Left lobe of liver (tissue), 2 donors: ENCODE measurements at places on chromosomes 6 and 20.

- DNase-seq = no peak
These were observed 997.4 kb downstream of the HACE1 start for GRCh38 chr6:103862297-103862696.

DNA sequence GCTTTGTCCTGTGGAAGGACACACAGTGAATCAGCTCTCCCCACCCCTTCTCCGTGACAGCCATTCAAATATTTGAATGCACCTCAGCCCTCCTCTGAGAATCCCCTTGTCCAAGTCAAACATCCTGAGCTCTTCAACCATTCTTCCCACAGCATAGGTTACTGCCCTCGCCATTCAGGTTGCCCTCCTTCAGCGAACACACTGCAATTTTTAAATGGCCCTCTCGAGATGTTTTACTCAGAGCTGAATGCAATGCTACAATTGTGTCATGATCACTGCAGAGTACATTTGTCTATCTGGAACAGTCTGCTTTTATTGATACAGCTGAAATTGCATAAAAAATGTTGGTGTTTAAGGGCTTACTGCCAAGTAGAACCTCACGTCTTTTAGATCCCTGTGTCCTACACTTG is 48.9 kb downstream of the SLC2A12 start:
- no peak for DNase-seq

DNA sequence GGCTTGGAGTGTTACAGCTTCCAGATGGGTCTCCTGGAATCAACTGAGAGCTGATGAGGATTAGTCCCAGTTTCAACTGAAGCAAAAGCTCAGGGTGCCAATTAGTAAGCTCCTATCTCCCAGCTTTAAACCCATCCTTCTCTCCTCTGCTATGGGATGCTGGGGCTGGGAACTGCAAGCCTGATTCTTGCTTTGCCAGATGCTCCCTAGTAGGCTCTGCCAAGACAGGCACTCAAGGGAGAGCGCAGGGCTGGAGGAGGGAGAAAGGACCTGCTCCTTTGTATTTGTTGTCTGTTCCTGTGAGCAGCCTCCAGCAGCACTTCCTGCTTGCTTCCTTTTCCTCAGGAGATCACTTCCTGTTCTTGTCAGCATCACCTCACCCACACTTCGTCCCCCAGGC is 309.7 kb downstream of the KIF16B start:
- no peak for DNase-seq

DNA sequence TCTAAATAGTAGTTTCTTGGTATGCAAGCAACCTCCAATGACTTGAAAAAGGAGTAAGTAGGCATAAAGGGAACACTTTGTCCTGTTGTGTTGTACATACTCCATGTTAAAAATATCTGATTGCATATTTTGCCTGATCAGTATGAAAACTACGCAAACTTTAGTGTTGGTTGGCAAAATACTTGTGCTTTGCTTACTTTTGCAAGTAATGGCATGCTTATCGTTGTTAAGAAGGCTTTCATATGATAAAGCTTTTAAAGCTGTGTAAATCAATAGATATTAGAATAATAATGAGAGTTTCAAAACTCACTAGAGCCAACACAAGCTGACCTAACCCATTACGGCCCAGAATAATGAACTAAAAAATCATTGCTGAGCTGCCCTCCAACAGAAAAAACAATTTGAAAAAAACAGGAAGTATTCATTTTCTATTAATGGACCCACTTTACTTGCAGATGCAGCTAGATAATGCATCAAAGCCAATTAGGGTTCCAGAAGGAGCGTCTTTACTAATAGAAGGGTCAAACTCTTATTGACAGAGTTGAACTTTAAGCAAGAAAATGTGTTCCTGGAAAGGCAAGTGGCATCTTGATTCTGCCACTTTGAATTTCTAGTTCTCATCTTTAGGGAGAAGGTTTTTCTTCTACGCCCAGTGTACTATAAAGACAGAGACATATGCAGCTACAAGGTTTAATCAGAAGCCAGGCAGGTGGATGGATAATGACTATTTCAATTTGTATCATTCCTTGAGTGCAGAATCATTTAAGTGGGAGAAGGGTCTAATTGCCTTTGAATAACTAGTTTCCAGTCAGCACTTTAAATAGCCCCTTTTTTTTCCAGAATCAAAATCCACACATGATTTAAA is 82.2 kb downstream of the SNAP25 start:
- DNase-seq = no peak

- no peak for DNase-seq
These were observed 114.9 kb upstream of the ADGRF1 start for GRCh38 chr6:47157063-47157462.

GRCh38 chr6:40340957-40341356 is 246.2 kb downstream of the LRFN2 start:
- DNase-seq = peak; percentile 32

DNA sequence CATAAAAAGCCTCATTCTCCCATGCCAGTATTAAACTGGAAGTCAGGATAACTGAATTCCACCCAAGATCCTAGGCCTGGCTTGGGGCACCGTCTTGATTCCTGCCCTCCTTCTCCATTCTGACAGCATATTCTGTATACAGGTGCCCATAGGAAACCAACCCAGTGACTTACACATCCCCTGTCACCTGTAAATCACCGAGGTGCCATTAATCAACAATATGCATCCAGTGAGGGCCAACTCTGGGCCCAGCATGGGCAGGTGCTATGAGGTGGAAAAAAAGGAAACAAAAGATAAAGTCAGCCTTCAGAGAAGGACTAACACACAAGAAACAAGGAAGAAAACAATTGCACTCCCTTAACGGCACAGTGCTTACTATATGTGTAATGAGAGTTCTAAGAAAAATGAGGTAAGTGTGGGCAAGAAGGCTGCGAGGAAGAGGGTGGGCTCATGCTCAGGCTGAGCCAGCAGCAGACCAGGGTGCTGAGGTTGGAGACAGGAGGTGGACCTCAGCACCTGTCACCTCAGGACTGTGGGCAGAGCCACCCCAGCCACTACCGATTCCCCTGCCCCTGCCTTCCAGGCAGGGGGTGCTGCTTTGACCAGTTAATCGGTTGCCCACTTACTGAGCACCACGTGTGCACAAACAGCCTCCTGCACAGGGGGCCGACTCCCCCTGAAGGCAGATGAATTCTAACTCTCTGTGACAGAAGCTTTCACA is 105.9 kb downstream of the TRERF1 start:
- DNase-seq = no peak

- peak; percentile 80 for DNase-seq
These were observed at the start of gene SLC22A3 for GRCh38 chr6:160348223-160349019. Gene SLC22A3 (plus strand): TSS chr6:160348378. CDS start chr6:160348420, 42 bp downstream.

GRCh38 chr6:156420172-156420993 is 356.8 kb upstream of the ARID1B start:
- DNase-seq = no peak

DNA sequence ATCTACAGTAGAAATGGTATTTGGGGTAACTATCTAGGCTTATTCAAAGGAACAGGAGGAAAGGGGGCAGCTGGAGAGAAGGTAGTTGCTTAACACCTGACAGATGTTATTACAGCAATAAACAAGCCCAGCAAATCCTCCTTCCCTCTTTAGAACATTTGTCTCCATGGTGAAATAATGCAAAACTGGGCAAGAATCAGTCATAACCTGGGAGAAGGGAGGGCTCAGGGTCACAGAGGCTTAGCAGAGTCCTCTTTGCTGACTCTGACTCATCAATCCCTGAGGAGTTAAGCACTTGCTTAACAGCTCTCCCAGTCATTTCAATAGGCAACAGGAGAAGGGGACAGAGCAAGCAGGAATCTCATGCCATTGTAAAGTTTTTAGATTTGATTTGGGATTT is 230.3 kb downstream of the IBTK start:
- DNase-seq = no peak
